ENCODE measurements at places on chromosomes 2 and 18.

DNA sequence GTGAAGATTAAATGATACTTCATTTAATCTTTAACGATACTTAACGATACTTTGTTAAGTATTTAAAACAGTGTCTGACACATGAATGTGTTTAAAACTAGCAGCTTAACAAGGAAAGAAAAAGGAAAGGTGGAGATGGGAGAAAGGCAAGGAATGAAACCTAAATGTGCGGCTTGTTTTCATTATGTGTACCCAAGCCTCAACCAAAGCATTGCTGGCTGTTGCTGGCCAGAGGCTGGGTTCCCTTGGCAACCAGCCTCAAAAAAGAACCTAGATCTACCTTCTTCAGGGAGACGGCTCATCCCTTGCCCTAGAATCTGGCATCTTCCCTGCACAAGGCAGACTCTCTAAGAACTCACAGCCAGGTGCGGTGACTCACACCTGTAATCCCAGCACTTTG, 13.8 kb upstream of the PCBP1 start:
- no peak for DNase-seq

DNA sequence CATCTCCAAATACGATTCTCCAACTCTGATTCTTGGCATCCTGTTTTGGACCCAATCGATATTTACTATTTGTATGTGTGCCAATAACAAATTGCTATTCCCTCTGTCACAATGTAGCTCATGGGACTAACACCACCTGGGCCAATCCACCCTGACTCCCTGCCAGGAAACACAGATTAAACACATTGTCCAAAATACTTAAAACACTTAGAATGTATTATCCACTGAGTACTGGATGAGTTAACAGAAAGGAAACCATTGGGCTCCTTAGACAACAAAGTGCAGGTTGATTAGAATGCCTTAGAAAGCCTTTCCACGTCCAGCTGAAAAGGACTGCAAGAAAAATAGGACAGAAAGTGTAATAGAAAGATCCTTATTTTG, 79.4 kb upstream of the ARHGAP28 start:
- no peak for DNase-seq

GRCh38 chr2:95049961-95050360, 24.5 kb downstream of the MAL start:
- DNase-seq = no peak

GRCh38 chr18:76980663-76981395, 151.8 kb downstream of the MBP start:
- no peak for DNase-seq

DNA sequence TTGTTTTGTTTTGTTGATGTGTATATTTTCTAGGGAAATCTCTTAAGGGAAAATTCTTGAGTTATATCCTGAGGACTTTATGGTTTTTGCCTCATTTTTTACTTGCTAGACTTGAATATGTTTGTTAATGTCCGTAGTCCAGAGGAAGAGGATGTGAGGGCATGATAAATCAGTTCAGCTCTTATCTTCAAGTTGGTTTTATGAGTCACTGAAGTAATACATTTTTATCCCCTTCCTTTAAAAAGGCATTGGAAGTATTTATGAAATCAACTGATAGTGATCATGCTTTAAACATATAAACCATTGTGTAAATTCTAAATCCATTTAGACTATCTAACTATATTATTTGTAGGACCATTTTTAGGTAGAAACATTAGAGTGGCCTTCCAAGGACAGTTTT, 43.9 kb upstream of the CYBRD1 start:
- DNase-seq = no peak

DNA sequence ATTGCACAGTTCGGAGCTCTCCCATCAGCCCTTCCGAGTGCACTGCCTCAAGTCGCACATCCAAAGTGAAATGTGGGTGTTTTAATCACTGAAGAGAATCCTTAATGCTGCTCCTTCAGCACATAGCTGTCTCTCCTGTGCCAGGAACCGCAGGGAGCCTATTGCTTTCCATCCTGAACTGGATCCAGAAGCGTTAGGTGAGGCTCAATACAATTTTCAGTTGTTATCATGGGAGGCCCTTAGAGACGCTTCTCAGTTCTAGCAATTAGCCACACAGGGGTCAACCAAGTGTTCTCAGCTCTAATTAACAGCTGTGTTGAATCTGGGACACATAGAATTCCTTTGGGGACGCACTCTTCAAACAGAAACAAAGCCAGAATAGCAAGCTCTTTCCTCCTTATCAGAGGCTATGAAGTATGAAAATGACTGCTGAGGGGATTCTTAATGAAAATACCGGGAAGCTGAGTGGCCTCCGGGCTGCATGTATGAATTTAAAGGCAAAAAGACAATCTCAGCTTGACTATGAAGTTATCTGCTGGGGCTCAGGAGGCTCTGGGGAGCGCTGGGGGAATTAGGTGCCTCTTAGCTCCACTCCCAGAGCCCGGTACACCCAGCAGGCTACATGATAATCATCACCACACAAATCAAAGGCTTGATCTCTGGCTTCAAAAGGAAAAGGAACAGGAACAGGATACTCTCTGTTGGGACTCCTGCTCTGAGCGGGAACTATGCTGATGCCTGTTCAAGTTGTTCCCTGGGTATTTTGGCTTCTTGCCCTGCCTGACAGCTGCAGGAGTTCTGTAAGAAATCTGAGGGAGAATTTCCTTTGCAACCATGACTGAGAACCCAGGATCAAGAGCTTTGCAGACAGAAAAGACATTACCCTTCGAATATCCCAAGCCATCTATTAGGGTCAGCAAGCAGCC, 55.4 kb upstream of the NCOA1 start:
- DNase-seq = no peak

DNA sequence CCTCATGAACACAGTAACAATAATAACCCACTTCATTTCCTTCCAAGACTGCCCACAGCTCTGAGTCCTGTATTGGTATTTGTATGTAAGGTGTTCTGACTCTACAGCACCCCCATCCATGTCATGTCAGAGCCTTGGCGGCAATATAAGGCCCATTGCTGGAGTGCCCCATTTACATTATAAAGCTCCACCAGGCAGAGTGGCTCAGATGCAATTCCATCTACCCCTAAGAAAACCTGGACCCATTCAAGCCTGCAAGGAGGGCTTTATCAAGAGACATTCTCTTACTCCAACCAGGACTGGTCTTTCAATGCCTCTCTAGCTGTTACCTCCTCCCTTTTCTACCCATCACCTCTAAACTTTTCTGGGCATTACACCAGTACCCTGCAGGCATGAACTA, 101.6 kb downstream of the ANTXR1 start:
- DNase-seq = no peak

DNA sequence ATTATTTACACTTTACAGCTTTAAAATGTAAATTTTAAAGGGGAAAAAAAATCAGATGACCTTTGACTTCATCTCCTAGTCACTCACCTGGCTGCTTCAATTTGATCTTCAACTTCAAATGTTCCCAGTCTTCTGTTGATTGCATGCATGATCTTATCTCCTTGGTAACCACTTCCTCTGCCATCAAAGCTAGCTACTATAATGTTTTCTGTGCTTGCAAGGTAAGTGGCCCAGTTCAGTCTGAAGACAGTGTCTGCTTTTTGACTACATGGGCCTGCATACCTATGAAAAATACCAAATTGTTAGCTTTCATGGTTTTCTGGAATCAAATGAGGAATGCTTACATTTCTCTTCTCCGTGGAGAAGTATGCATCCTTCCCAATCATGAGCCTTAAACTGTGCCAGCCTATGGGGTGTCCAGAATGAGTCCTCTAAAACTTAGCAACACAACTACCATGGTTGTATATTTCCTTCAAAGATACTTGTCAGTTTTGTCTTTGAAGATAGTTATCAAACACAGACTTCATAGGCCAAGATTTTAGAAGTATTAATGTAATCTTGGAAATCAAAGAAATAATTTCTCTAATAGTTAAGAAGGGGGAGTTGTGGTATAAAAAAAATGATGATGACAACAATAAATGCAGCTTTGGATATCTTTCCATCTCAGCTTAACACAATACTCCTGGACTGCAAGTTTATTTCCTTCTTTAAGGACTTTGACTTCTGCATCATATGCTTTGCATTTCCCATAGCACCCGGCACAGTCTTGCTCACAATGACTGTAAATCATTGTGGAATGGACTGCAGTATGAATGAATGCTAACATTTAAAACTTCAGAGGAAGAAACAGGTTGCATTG, 62.1 kb downstream of the DPP4 start:
- DNase-seq = no peak

DNA sequence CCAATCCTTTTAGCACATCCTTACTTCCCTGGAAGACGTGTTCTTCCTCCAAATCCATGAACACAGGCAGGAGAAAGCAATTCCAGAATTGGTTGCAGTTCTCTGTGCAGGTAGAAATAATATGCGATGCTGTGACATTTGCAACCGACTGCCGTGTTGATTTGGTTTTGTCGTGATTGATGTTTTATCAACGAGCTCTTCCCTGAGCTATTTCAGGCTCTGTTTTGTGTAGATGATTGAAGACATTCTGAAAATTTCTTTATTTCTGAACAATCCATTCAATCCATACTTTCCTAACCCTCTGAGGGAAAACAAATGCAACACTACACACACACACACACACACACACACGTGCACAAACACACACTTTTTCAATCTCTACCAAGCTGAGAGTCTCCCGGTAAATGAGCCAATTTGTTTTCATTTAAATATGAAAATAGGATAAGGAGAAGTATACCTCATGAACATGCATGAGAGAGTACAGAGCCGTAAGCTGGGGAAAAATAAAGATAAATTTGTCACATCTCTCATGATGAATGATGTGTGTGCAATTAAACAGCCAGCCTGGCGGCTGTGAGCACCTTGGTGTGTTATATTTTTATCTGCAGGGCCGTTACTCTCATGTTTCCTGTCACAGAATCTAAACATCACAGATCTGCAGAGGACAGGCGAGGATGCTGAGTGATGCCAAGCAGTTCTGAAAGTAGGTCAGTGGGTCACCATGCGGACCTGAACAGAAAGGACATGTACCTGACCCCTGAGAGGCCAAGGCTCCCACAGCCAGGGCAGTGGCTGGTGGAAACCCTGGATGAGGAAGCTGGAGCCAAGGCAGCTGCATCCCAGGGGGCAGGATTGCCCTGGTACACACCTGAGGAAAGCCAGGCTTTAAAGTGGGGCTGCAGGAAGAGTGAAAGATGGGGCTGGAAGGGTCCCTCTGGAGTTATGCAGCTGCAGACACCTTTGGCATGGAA, 64.8 kb downstream of the PDCL3 start:
- no peak for DNase-seq

GRCh38 chr2:218019411-218020060, 16.7 kb upstream of the TNS1 start:
- DNase-seq = no peak
